Activated CD4-positive, CD25-positive, alpha-beta regulatory T cell treated with anti-CD3 and anti-CD28 coated beads, Interleukin-2, amount 50 U/mL, for 16 hours (primary cell): ENCODE measurements at places on chromosomes 11 and 22.

- no peak for DNase-seq
Observed at GRCh38 chr11:113091481-113091780, 130.2 kb downstream of the NCAM1 start.

DNA sequence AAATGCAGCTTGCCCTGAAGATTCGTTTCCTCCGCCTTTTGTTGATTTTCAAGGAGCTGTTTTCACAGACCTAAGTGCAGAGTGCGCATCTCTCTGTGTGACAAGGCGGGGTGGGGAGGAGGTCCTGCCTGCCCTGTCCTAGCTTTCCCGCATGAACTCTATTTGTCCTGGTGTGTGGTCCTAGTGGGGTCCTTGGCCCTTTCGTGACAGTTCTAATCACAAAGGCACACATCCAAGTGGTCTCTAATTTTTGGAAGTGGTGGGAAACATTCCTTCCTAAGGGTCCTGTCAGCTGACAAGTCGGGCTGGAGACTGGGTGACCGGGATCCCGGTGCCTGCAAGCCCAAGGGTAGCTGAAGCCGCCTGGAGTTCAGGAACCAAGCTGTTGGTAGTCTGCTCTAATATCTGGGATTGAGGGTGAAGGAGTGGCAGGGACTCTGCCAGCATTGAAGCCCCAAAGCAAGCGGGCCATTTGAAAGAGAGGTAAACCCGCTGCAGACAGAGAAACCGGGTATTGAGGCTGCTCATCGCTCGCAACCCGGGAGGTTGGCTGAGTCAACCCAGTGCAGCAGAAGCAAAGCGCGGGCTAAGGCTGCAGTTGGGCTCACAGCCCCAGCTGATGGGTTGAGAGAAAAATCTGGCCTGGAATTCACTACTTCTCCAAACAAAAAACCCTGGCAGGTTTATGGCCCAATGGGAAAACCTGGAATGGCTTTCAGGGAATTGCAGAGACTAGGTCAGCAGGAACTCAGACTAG lies 28.1 kb upstream of the FBXO3 start:
- DNase-seq: no peak

GRCh38 chr11:1928891-1929541 lies 9.5 kb downstream of the TNNT3 start:
- no peak for DNase-seq

DNA sequence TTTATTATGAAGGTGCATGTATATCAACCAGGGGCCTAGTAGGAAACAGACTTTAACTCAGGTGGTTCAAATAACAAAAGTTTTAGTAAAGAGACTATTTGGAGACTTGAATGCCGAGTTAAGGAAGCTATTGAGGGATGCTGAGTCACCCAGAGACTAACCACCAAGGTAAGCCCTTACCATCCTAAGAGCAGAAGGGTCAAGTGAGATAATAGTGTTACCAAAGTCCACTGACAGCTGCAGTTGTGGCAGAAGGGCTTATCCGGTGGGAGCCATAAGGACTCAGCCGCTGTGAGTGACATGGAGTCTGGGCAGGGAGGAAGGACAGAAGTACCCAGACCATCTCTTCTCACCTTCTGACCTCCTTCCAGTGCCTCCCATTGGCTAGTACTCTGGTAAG lies 134.0 kb downstream of the INSC start:
- no peak for DNase-seq

DNA sequence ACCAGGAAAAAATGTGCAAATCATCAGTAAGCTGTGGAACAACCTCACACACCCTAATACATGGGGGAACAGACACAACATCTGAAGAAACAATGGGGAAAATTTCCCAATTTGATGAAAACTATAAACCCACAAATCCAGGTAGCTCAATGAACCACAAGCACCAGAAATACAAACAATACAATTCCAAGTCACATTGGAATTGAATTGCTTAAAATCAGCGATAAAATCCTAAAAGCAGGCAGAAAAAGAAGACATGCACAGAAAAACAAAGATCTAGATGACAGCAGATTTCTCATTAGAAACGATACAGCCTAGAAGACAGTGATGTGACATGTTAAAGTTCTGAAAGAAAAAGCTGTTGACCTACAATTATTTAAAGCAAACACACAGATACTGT lies 32.0 kb downstream of the DGCR2 start:
- DNase-seq: no peak

- DNase-seq: no peak
Observed at GRCh38 chr22:50061141-50061823, 3.2 kb upstream of the TTLL8 start.

GRCh38 chr11:14460147-14460546 lies 39.5 kb downstream of the COPB1 start:
- no peak for DNase-seq

GRCh38 chr11:47595029-47595428 lies 818 bp upstream of the C1QTNF4 start:
- DNase-seq: no peak

- no peak for DNase-seq
Observed at GRCh38 chr11:103051151-103051801, 40.7 kb downstream of the DCUN1D5 start.

- DNase-seq: no peak
Observed at GRCh38 chr22:27724157-27724556, 77.4 kb downstream of the MN1 start.

GRCh38 chr11:48006301-48006992 lies 26.1 kb downstream of the PTPRJ start:
- no peak for DNase-seq

DNA sequence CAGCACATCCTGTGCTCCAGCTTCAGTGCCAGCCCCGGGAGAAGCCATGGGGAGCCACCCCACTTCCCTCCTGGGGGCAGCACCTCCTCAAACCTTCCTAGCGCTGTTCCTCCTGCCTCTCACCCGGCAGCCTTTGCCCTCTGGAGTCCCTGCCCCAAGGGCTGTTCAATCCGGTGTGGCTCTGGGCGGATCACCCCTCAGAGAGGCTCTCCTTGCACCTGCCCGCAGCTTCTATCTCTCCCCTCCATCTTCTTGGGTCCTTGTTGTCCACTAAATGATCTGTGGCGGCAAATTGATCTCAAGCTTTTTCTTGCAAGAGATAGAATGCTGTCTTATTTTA lies 18.1 kb upstream of the CDKN1C start:
- DNase-seq: no peak

DNA sequence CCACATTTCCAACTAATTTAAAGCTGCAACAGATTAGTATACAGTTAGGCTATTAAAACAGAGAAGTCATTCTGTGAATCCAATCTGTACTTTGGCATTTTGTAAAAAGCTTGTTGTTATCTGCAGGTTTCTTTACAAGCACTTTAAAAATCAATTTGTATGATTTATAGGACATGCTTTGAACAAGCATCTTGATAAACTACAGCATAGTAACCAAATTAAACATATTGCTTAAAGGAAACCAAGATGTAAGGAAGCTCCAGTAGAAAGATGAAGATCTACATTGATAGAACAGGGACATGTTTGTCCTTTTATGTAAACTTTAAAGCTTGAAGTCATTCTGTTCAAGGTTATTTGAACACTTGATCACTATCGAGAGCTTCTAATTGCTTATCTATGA lies 498.3 kb upstream of the CCDC90B start:
- DNase-seq: no peak

- no peak for DNase-seq
Observed at GRCh38 chr11:12927221-12927620, 81.9 kb upstream of the RASSF10 start.

- no peak for DNase-seq
Observed at GRCh38 chr22:45163099-45163450, 650 bp upstream of the NUP50 start.

- DNase-seq: no peak
Observed at GRCh38 chr11:114264381-114264780, 31.8 kb upstream of the NNMT start.

GRCh38 chr11:61403658-61404057 lies 11.3 kb downstream of the TMEM216 start:
- DNase-seq: no peak

DNA sequence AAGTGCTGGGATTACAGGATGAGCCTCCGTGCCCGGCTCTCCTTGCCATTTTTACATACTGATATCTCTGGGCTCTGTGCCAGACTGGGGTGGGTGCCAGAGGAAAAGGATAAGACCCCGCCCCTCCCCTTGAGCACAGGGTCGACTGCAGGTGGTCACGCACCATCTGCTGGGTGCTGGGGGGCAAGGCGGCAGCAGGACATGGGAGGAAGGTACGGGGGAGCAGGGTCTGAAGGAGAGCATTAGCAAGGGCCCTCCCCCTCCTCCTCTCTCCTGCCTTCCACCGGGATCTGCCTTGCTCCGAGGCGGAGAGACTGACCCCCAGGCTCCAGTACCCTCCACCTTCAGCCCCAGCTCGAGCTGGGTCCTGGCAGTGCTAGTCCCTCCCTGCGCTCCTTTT lies 9.7 kb upstream of the PGA3 start:
- DNase-seq: no peak

DNA sequence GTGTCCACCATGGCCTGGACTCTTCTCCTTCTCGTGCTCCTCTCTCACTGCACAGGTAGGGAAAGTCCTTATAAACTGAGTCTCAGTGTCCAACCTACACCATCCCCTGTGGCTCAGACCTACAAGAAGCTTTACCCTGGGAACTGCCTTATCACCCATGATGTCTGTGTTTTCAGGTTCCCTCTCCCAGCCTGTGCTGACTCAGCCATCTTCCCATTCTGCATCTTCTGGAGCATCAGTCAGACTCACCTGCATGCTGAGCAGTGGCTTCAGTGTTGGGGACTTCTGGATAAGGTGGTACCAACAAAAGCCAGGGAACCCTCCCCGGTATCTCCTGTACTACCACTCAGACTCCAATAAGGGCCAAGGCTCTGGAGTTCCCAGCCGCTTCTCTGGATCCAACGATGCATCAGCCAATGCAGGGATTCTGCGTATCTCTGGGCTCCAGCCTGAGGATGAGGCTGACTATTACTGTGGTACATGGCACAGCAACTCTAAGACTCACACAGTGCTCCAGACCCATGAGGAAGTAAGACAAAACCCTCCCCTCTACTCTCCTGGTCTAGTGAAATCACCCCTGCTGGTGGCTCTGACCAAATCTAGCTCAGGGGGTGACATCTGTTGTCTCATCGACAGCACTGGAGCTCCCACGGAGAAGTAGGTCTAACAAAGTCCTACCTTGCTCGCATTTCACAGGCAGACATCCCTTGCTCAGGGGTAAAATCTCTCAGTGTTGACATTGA lies 74.3 kb downstream of the VPREB1 start:
- no peak for DNase-seq

- no peak for DNase-seq
Observed at GRCh38 chr11:85946221-85946620, 91.0 kb downstream of the CCDC83 start.

GRCh38 chr22:37898441-37899181 lies 7.5 kb upstream of the MICALL1 start:
- no peak for DNase-seq

GRCh38 chr11:101011881-101012280 lies 117.7 kb downstream of the PGR start:
- no peak for DNase-seq

DNA sequence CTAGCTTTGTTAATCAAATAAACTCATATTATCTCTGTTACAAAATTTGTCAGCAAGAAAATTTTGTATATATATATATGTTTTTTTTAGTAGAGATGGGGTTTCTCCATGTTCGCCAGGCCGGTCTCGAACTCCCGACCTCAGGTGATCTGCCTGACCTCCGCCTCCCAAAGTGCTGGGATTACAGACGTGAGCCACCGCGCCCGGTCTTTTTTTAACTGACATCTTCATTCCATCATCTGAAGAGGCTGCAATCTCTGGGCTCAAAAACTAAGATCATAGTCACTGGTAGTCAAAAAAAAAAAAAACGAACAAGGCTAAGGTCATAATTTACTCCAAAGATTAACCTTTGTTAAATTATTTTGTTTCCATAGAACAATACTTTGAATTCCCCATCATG lies 5.3 kb upstream of the KLHDC7B start:
- DNase-seq: no peak

- no peak for DNase-seq
Observed at GRCh38 chr11:96196181-96196662, 146.8 kb downstream of the MAML2 start.

DNA sequence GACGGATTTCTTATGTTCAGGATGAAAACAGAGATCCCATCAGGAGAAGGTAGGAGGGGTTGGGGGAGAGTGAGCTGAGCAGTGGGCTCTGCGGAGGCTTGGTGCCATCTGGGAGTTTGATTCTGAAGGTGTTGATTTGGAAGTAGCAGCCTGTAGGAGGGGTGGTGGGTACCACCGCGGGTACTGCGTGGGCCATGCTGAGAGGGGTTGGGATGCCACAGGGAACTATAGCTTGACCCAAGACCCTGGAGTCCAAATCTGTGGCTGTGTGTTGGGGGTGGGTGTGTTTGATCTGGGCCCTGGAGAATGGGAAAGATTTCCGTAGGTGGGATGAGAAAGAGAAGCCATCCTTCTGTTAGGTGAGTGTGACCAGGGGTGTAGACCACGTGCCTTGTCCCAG lies 5.0 kb downstream of the INCENP start:
- DNase-seq: no peak

DNA sequence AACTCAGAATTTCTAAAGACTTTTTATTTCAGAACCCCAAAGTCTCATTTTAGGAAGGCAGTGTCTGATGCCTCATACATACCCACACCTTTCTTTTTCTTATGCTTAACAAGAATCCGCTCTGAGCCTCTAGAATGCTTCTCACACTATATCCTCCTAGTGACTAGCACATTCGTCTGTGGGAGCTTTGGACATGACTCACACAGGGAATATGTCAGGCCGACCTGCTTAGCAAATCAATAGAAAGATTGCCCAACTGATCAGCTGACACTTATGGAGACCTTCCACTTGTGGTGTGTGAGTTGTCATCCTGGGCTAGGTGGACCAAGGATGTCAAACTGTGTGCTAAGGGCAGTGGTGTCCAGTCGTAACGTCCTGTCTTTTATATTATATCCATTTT lies 129.9 kb upstream of the TTC12 start:
- DNase-seq: no peak

DNA sequence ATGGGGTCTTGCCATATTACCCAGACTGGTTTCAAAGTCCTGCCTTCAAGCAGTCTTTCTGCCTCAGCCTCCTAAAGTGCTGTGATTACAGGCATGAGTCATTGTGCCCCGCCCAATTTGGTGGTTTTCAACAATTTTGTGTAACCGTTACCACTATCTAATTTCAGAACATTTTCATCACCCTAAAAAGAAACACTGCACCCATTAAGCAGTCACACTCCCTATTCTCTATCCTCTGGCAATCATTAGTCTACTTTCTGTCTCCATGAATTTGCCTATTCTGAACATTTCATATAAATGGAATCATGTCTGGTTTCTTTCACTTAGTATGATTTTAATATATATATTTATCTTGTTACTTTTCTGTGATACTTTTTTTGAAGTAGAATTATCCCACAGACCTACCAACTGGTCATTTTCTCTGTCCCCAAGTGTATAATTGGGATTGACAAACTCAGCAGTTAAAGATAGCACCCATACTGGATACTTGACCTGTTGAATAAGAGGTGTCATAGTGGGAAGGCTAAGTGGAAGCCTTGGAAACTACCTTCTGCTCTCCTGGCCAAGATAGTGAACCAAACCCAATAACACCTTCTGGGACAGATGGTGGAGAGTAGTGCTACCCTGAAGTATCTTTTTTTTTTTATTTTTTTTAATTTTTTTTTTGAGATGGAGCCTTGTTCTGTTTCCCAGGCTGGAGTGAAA lies 64.8 kb downstream of the STIM1 start:
- DNase-seq: peak; percentile 54

GRCh38 chr11:125945797-125946520 lies at the start of gene VSIG10L2:
VSIG10L2 (plus strand) TSS chr11:125946044; CDS start chr11:125946056, 12 bp downstream.
- DNase-seq: no peak

- DNase-seq: no peak
Observed at GRCh38 chr11:45580399-45580798, 85.0 kb downstream of the CHST1 start.

GRCh38 chr11:86891036-86891435 lies 64.2 kb downstream of the FZD4 start:
- DNase-seq: no peak

GRCh38 chr11:69896250-69896649 lies 77.0 kb upstream of the FGF3 start:
- DNase-seq: no peak
